ENCODE measurements at places on chromosomes 2 and 18. TPM values are rescaled to one million over a fixed set of nuclear protein-coding genes. Genes with fewer than 3 reads are reported as not detected.

The LONRF2 gene
- 13.5 TPM for total RNA-seq

The DCDC2C gene
- not detected for total RNA-seq

The LYPD6 gene
- total RNA-seq, result 0.27 TPM

The TGIF1 gene
- 12.0 TPM for total RNA-seq

The CRYBA2 gene
- not detected for total RNA-seq

The PPP1R1C gene
- 5.0 TPM for total RNA-seq

The FRZB gene
- total RNA-seq, result 5.3 TPM

The ECEL1 gene
- total RNA-seq, result 0.26 TPM

The ALKAL2 gene
- total RNA-seq, result 0.80 TPM

The KCNK3 gene
- 35.4 TPM for total RNA-seq

The LINC00305 gene
- total RNA-seq, result not detected
